Activated naive CD4-positive, alpha-beta T cell treated with anti-CD3 and anti-CD28 coated beads, Interleukin-2, amount 10 ng/mL, durations not matched to agents 5 hours and 36 hours (primary cell): ENCODE measurements at places on chromosomes 3 and 15. TPM values are rescaled to one million over a fixed set of nuclear protein-coding genes. Genes with fewer than 3 reads are reported as not detected.

Gene LARP6
- total RNA-seq: not detected

Gene C3orf20
- total RNA-seq: 0.15 TPM

Gene SLCO3A1
- 38.8 TPM for total RNA-seq

Gene ATXN7
- total RNA-seq: 71.0 TPM

Gene CILP
- total RNA-seq: 0.05 TPM

Gene UNC13C
- total RNA-seq: not detected

Gene TEX55
- not detected for total RNA-seq

Gene TJP1
- 0.02 TPM for total RNA-seq

Gene UMPS
- total RNA-seq: 34.6 TPM

Gene TF
- total RNA-seq: 0.02 TPM

Gene GPR149
- not detected for total RNA-seq

Gene ROBO1
- 0.29 TPM for total RNA-seq

Gene ABHD6
- total RNA-seq: 4.0 TPM

Gene PIERCE2
- not detected for total RNA-seq

Gene IL20RB
- total RNA-seq: 0.67 TPM

Gene DNAJB11
- total RNA-seq: 45.6 TPM

Gene SLC9C1
- not detected for total RNA-seq

Gene ANKDD1A
- 6.7 TPM for total RNA-seq

Gene CYP8B1
- not detected for total RNA-seq

Gene ACAN
- total RNA-seq: not detected

Gene RTP4
- total RNA-seq: 10.6 TPM

Gene BTBD1
- 47.9 TPM for total RNA-seq

Gene CHRFAM7A
- not detected for total RNA-seq

Gene ZMAT3
- 23.8 TPM for total RNA-seq

Gene ERICH6
- total RNA-seq: 0.48 TPM

Gene SKIL
- 16.3 TPM for total RNA-seq

Gene SORD
- 6.0 TPM for total RNA-seq

Gene SGO1
- 28.7 TPM for total RNA-seq

Gene ZPLD1
- not detected for total RNA-seq
